Fibroblast of skin of back (primary cell): ENCODE measurements at places on chromosomes 12 and 14.
A peak's percentile ranks its signal among the peaks of the same experiment; 100 is the strongest.

DNA sequence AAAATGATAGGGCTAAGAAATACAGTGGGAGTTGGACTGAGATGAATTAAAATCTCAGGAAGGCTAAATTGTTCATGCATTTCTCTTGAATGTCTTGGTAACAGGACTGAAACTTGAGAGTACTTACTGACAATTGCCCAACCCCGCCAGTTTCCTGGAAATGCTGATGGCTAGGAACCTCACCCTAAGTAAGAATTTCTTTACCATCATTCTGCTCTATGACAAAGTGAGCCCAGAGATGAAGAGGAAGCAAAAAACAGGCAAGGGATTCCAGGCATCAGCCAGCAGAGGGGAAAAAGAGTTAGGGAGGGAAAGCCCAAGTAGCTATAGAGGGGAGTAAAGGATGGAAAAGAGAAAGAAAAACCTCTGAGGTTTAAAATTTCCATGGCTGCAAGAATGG is 397.7 kb downstream of the MDGA2 start:
- peak; percentile 12 for DNase-seq

DNA sequence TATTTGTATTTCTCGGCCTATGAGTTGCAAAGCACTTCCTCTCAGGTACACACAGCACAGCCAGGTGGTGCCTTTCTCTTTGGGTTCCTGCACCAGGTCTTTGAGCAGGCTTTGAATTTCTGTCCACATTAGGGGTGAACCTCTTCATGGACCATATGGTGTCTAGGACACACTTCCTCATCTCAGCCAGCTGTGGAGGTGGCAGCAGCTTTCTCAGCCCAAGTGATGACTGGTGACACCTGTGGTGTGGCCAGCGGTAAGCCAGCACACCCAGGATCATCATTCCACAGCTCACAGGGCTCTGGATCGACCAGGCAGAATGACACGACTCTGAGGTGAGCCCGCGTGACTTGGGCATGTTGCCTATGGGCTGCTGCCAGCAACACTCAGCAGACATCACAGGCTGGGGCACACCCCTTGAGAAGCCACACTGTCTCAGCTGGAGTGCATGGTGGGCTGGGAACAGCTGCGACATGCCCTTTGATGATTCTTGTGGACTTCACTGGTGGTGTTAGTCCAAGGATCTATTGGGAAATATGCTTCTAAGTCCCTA is 36.8 kb downstream of the SLC5A8 start:
- DNase-seq: no peak

DNA sequence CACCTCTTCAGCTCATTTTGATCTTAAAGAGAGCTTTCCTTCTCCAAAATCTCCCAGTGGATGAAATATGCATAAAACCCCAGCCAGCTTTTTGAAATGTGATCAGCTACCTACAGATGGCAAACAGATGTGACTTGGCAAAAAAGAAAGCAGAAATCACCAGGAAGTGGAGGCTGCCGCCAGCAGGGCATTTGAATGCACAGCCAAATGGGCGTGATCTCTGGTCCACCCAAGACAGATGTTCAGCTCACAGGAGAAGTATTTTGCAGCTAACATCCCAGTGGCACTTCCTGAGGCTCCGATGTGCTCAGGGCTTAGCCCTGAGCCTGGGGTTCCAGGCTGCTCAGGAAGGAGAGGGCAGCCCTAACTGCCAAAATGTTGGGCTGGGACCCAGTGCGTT is 78.3 kb downstream of the LGMN start:
- DNase-seq: peak; percentile 58

GRCh38 chr14:92934196-92935085 is 11.5 kb downstream of the CHGA start:
- DNase-seq: no peak

GRCh38 chr14:73998726-73999125 is 20.4 kb downstream of the ENTPD5 start:
- DNase-seq: no peak

- no peak for DNase-seq
Observed at GRCh38 chr14:73833034-73833433, 18.6 kb upstream of the PTGR2 start.

DNA sequence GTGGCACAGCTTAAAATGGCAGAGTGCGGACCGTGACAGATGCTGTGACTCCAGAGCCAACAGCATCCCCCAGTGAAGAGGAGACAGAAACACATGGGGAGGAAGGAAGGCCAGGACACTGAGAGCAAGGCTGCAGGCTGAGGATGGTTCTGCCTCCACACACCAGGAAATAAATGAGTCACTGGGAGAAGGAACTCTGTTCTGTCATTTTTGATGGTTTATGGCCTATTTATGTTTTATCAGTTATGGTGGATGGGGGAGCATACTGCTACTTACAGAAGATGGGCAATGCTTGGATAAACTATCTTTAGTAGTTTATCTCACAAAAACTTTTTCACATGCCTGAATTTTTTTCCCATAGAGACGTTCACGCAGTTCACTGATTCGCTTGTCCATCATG is 33.8 kb downstream of the ZFYVE21 start:
- DNase-seq: no peak

- DNase-seq: no peak
Observed at GRCh38 chr14:75717729-75718128, 56.7 kb downstream of the TTLL5 start.

- DNase-seq: no peak
Observed at GRCh38 chr12:1937481-1938224, 19.2 kb upstream of the CACNA2D4 start.

GRCh38 chr14:60656686-60657455 is 7.6 kb upstream of the SIX1 start:
- DNase-seq: peak; percentile 67

- no peak for DNase-seq
Observed at GRCh38 chr12:94900496-94900895, 103.0 kb downstream of the NDUFA12 start.

DNA sequence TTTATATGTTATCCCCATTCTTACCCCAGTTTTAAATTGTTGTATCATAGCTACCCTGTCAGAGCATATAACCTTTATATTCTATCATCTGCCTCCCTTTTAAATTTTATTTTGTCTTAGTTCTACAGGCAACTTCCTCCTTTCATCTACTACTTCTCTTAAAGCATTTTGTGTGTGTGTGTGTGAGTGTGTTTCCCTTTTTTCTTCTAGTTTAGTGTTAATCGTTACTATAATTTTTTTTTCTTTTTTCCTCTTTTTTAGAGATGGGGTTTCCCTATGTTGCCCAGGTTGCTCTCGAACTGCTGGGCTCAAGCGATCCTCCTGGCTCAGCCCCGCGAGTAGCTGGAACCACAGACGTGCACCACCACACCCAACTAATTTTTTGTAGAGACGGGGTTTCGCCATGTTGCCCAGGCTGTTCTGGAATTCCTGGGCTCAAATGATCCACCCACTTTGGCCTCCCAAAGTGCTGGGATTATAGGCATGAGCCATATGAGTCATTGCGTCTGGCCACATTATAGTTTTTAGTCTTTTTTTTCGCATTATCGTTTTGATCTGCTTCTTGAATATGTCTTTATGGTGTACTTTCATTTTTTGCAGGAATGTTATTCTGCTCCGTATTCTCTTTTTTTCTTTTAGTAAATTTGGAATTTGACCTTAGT is 33.1 kb upstream of the FBXO34 start:
- DNase-seq: no peak

DNA sequence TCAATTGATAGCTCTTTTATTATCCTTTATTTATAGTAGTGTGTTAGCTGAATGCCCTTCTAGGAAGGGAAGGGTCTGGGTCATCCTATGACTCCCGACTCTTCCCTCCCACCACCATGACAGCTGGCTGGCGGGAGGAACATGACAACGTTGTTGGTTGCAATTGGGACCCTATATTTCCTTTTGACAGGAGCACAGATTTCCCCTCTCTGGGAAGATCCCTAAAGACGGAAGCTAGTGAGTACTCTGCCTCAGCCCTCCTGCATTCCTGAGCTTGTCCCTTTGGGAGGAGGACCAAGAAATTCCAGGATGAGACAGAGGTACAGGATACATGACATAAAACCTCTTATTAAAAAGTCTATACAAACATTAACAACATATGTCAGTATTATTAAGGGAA is 485.4 kb downstream of the NAV3 start:
- no peak for DNase-seq

GRCh38 chr14:54175298-54175942 is 218.8 kb upstream of the BMP4 start:
- DNase-seq: peak; percentile 71

- DNase-seq: peak; percentile 69
Observed at GRCh38 chr12:14399871-14400270, 34.4 kb downstream of the ATF7IP start.
